Cardiac septum (tissue), 1 donor: ENCODE measurements at places on chromosomes 2 and 18. TPM values are rescaled to one million over a fixed set of nuclear protein-coding genes. Genes with fewer than 3 reads are reported as not detected.

DNA sequence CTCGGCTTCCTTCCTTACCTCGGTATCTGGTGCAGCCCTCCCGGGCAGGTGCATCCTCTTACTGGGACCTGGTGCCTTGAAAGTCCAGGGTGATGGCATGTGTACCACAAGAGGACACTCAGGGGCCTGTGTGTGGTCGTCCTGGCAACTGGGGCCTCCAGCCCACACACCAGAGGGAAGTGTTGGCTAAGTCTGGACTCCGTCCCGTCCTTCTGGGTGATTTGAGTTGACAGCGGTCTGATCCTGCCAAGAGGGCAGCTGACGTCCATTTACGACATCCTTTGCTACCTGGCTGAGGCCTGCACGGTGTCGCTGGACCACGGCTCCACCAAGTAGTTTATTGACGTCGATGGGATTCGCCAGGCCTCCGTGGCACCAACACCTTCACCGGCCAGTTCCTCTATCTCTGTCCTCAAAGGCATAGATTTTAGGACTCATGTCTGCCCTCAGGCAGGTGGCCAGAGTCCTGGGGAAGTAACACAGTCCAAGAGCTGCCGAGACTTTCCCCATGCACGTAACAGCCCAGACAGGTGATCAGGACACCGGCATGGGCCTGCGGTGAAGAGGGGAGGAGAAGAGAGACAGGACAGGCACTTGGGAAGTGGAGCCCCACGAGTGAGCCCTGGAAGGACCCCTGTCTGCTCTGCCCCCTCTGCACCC, 186.0 kb upstream of the HDAC4 start:
- no peak for DNase-seq

- DNase-seq: no peak
Measured at GRCh38 chr2:78701546-78701945, 324.0 kb upstream of the REG3G start.

- DNase-seq: no peak
Measured at GRCh38 chr2:105038383-105039061, 653 bp downstream of the MRPS9 start.

- DNase-seq: no peak
Measured at GRCh38 chr18:32072321-32072720, 19.4 kb upstream of the RNF138 start.

DNA sequence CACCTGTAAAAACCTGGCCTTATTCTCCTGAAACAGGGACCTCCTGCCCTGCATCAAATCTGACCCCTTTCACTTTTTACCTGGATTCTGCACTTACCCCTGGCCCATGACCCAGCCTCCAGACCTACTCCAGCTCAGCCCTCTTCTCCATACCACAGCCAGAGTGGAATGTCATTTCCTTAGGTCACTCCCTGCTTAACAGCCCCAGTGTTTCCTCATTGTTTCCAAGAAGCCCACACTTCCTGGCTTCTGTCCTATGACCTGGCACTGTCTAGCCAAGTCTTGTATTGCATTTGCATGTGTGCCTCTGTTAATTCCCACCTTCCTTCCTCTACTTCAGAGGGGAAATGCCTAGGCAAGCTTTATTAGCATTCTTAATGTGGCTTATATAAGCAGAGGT, 51.4 kb upstream of the TRIB2 start:
- no peak for DNase-seq

- DNase-seq: no peak
Measured at GRCh38 chr2:165877565-165878550, 75.7 kb downstream of the TTC21B start.

DNA sequence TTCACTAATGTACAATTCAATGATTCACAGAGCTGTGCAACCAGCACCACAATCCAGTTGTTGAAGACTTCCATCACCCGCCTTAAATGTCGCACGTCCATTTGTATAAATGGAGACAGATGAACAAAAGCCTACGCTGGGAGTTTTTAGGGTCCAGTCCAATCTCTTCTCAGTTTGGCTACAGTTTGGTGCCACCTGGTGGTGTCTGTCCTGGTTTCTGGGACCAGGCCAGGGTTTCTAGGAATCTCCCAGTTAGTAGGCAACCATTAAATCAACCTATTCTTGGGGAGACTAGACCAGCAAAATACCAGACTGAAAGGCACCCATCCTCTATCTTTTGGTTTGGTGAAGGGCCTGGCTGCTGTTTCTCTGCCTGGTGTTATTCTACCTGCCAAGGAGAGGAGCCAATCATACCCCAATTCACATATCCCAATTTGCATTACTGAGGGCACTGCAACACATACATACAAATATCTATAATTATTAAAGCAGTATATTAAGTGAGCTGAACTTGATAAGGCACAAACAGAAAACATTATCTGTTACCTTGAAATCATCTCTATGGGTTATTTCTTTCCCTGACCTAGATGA, 3.2 kb upstream of the DDX1 start:
- no peak for DNase-seq

DNA sequence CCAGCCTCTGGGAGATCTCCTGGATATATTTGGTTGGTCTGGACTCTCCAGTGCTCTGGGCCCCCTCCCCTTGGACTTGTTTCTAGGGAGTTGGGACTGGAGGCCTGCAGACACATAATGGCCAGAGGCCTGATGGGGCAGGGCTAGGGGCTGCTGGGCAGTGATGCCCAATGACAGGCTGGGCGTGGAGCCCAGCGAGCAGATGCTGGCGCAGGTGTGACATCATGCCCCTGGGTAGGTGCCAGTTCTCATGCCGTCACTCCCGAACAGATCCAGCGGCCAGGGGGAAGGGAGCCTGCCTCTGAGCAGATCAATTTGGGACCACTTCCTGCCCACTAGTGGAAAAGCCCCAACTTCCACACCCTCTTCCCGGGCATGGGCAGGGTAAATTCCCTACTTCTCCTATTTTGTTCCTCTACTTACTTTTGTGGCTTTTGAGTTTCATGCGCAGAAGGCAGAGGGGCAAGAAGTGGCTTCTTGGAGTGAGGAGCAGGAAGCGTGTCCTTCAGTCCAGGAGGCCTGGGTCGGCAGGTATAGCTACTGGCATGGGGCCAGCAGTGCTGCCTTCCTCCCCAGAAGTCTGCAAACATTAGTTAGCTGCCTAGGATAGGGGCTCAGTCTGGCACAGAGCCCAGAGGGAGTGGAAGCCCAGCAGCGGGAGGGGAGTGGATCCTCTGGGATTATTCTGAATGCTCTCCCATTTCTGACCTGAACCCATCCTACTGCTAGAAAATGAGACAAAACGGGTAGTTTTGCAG, 6.1 kb downstream of the MPV17 start:
- DNase-seq: no peak

DNA sequence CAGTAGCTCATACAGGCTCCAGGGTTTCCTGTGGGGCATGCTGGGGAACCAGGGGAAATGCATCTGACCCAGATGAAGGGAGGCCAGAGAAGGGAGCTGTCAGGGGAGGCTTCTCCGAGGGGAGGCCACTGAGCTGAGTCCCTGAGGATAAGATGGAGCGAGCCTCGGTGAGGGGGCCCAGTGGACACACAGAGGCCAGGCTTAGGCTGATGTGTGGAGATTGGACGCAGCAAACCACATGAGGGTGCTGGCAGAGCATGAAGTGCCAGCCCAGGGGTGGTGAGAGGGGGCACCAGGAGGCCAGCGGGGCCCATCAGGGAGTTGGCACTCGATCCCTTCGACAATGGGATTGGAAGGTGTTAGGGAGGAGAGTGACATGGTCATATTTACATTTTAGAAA, 235.0 kb downstream of the KLHL29 start:
- no peak for DNase-seq

GRCh38 chr2:10524341-10524740, 76.2 kb upstream of the ODC1 start:
- peak; percentile 49 for DNase-seq

DNA sequence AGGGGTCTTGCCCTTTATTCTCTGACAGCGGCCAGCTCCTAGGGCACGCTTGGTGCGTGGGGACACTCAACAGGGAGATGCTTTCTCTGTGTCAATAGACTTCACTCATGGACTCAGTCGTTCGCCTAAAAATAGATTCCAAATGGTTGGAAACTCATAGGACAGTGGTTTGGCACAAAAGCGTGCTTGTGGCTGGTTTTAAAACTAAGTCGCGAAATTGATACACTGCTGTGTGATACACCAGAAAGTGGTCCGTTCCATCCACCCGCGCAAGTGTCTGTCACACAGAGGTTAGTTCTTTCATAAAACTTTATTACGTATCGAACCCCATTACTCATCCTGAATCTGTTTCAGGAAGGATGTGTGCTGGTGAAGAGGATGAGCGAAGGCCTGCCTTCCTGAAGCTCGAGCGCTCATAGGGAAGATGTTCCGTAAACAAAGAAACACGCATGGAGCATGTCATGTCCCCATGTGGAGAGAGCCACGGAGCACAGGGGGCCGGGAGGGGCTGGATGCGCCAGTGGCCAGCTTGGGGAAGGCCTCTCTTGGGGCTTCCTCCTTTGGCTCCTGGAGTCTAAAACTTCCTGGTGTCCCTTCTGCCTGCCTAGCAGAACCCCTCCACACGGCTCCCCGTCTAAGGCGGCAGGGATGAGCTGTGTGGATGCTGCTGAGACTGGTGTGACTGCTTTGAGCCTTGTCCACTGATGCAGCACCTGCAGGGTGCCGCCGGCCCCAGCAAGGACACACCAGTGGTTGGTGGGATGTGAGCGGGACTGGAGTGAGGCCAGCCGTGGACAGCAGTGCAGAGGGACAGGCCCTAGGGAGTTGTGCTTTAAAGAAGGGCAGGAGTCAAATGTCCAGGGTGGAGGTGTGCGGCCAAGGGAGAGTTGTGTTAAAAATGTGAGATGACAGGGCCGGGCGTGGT, 207.2 kb downstream of the GBX2 start:
- DNase-seq: peak; percentile 55

- DNase-seq: no peak
Measured at GRCh38 chr2:128300151-128301020, 18.3 kb downstream of the HS6ST1 start.

DNA sequence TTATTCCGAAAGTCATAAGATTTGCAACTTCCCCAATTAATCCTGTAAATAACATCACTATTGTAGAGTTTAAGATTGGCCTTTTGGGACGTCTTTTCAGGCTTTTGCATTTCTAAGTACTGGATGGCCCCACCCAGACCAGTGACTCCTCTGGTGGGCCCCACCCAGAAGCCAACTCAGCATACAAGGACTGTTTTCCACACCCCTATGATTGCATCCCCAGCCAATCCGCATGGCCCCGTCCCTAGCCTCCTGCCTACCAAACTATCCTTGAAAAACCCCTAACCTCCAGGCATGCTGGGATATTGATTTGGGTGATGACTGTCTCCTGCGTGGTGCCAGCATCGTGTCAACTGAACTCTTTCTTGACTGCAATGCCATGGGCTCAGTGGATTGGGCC, 24.5 kb upstream of the TGIF1 start:
- no peak for DNase-seq

DNA sequence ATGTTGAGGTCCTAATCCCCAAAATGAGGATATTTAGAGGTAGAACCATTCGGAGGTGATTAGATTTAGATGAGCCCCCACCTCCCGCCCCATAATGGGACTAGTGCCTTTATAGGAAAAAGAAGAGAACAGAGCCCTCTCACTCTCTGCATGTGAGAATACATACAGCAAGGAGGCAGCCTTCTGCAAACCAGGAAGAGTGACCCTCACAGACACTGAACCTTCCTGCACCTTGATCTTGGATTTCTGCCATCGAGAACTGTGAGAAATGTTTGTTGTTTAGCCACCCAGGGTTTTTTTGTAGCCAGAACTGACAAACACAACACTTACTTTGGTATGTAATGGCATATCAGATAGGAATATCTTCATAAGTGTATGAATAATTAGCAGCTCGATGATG, 83.7 kb downstream of the XIRP2 start:
- no peak for DNase-seq

- no peak for DNase-seq
Measured at GRCh38 chr2:133090358-133090757, 420.4 kb upstream of the LYPD1 start.

GRCh38 chr2:168343586-168343985, 96.2 kb upstream of the STK39 start:
- DNase-seq: no peak

GRCh38 chr2:239444626-239445577, 44.1 kb upstream of the HDAC4 start:
- DNase-seq: peak; percentile 79

GRCh38 chr2:113157118-113157896, 16.5 kb upstream of the PSD4 start:
- no peak for DNase-seq

GRCh38 chr2:109500910-109501309, 112.9 kb downstream of the SEPTIN10 start:
- DNase-seq: no peak

DNA sequence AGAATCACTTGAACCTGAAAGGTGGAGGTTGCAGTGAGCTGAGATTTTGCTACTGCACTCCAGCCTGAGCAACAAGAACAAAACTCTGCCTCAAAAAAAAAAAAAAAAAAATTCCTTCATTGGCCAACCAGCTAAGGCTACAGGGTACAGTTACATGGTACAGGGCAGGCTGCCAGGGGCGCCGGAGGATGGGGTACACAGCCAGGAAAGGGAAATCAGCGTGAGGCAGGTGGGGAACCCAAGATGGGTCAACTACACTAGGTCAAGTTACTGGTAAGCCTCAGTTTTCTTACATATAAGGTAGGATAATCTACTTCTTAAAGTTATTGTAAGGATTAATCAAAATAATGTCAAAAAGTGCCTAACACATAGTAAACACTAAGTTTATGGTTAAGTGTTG, 142.6 kb upstream of the MSH6 start:
- DNase-seq: peak; percentile 55

DNA sequence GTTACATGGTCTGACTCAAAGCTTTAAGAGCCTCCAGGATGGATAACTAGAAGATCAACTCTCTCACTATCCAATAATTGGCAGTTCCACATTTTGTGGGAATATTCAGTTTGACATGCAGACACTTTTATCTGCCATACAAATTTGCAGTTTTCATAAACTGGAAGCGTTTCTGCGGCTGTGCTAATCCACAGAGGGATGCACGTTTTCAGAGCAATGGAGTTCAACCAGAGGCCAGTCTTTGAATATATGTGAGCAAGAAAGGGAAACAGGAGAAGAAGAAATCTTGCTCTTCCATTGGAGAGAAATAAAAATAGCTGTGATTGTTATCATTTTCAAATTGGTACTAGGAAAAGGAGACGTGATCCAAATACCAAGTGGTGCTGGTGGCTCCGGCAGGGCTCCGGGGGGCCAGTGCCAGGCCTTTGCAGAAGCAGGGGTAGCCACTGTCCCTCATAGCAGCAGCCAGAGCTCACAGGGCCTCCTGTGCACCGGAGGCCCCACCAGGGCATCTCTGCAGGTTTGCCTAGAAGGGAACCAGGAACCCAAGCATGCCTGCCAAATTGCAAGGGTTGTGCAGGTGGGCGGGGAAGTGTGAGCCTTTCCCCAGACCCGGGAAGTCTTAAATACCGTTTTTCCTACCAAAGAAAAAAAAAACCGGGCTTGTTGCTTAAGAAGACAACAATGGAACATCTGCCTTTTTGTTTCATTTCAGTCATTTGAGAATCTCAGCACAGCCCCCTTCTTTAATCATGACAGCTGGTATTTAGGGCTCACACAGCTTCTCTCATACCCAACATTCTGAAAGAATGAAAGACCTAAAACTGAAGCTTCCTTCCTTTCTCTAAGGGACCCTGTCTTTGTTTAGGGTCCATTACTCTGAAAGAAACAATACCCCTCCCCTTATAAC, 791.1 kb upstream of the SOX11 start:
- no peak for DNase-seq

Gene TWSG1
- total RNA-seq: 19.2 TPM

Gene EFHD1
- 20.1 TPM for total RNA-seq

Gene RAB6C
- total RNA-seq: not detected

Gene TTC39C
- 9.2 TPM for total RNA-seq

Gene ITPRIPL1
- 0.83 TPM for total RNA-seq

Gene ABCB11
- 0.03 TPM for total RNA-seq

Gene REG3A
- total RNA-seq: not detected

Gene EHD3
- total RNA-seq: 26.6 TPM

Gene DHRS9
- total RNA-seq: 9.8 TPM

Gene EVA1A
- 2.7 TPM for total RNA-seq

Gene AQP12A
- total RNA-seq: not detected

Gene GNLY
- 2.3 TPM for total RNA-seq
